Muscle of leg (tissue), 16 donors: ENCODE measurements at places on chromosomes 13 and 19. TPM values are rescaled to one million over a fixed set of nuclear protein-coding genes. Genes with fewer than 3 reads are reported as not detected.

DNA sequence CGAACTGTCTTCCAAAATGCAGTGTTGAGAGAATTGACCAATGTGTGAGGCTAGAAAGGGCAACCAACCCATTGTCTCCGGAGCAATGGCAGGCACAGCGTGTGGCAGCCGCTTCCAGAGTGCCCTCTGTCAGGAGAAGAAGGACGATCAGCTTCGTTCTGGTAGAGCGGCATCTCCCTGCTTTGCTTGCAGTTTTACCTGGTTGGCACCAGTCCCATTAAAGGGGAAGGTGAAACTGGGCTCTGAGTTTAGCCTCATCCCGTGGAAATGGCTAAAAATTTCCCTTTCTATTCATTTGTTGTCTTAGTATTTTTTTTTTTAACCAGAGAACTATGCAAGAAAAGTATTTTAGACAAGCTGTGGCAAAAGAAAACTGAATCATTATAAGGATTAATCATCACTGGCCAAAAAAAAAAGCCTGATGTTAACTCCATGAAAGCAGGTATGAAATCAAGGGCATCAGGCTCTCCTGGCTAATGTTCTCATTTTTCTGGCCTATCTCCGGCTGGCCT, 81.5 kb upstream of the SLC7A1 start:
- no peak for DNase-seq

GRCh38 chr19:15249972-15250639, 17.9 kb upstream of the EPHX3 start:
- peak; percentile 93 for DNase-seq

- no peak for DNase-seq
Observed at GRCh38 chr19:4541114-4541805, 1.4 kb upstream of the LRG1 start.

- DNase-seq = no peak
Observed at GRCh38 chr13:24821207-24821606, 57.2 kb downstream of the RNF17 start.

GRCh38 chr19:8149261-8150094, at the start of gene FBN3:
Gene FBN3 (minus strand): TSS chr19:8149592. CDS start chr19:8147480, 2,112 bp downstream.
- peak; percentile 27 for DNase-seq

GRCh38 chr13:107301724-107302374, 733.9 kb upstream of the ARGLU1 start:
- DNase-seq = no peak

DNA sequence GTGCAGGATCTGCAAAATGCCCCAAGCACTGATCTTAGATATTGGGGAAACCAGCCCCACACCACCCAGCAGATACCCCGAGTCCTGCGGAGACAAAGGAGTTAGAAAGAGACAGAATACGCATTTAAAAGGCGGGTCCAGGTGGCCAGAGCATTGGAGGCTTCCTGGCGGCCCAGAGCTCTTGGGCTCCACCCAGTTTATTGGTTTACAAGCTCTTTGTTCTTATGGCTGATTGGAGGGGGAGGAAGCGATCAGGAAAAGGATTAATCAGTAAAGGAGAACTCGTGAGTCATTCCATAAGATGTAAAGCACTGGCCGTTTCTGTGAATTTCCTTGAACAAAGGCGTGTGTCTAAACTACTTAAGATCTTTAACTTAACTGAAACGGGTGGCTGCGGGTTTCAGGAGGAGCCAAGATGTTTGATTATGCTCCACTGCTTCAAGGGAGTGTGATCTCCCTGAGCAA, 926 bp downstream of the ZNF587 start:
- DNase-seq = peak; percentile 21

DNA sequence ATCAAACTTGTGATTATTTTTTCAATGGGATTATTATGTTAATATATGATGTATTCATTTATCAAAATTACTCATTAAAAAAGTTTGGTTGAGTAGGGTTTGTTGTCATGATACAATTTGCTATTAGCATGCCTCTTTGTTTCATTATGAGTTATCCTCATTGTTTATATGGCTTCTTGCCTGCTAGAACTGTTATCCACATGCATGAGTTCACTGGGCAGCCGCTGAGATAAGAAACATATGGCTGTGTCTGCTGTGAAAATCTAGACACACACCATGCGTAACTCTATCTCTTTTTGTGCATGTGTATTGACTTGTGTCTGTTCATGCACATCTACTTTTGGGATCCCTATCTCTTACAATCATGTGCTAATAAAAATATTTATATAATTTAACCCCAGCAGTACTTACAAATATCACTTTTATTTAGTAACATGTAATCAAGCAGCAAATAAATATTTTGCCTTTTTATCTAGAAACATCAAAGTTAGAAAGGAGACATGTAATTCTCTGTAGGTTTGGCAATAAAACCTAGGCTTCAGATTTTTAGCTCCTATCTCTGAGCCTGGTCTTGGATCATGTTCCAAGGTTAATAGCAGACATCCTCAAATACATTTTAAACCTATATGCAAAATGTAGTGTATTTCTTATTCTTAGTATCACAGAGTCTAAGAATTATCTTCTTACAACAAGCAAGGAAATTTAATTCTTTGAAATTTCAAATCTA, 11.2 kb upstream of the KLF12 start:
- DNase-seq = peak; percentile 58

- DNase-seq = no peak
Observed at GRCh38 chr19:16569609-16570320, 2.5 kb downstream of the SLC35E1 start.

GRCh38 chr13:106318941-106319411, 216.5 kb downstream of the EFNB2 start:
- peak; percentile 5 for DNase-seq

DNA sequence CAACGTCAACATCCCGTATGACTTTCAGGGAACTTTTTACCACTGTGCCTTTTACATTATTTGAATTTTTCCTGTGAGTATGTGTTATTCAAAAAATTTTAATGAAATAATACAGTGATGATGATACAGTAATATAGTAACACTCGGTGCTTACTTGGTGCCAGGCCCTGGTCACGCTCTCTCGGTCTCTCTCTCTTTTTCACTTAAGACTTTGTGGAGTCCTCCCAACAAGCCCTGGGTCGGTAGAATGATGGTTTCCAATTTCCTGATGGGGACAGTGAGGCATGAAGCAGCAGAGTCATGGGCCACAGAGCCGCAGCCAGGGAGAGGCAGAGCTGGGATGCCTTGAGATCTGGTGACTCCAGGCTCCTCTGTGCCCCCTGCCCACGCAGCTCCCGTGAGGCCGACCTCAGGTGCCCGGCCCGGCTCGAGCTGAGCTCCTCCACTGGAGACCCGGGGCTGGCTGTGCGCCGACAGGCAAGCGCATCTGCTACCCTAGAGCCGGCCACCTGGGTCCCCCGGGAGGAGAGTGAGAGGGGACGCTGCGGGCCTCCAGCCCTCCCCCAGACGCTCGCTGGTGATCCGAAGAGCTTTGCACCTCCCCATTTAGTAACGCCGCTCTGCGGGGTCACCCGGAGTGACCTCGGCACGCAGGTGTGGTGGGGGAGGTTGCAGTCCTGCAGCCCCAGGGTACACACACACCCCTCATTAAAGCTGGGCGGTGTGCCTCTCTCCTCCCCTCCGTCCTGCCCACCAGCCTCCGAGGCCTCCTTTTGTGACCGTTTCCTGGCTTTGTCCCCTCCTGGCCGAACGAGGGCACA, 4.4 kb upstream of the SBK3 start:
- no peak for DNase-seq

GRCh38 chr19:13652810-13653590, 111.3 kb upstream of the MRI1 start:
- DNase-seq = no peak

GRCh38 chr13:32426191-32426989, 1.5 kb downstream of the N4BP2L1 start:
- peak; percentile 66 for DNase-seq

- peak; percentile 91 for DNase-seq
Observed at GRCh38 chr19:2602391-2603181, 99.9 kb downstream of the GNG7 start.

DNA sequence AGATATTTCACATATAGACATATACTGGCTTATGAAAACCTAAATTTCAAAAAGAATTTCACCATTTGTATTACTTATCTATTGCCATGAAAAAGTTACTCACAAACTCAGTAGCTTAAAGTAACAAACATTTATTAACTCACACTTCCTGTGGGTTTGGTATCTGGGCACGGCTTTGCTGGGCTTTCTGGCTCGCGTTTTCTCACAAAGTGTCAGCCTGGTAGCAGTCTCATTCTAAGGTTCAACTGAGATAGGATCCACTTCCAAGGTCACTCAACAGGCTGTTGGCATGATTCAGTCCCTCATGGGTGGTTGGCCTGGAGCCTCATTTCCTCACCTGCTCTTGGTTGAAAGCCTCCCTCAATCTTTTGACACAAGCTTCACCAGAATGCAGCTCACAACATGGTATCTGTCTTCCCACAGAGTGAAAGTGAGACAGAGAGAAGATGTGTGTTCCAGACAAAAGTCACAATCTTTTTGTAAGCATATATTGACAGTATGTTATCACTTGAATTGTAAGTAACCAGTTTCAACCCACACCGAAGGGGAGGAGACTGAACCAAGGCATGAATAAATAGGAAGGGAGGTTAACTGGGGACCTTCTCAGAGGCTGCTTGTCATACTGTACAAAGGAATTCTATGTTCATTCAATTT, 1065.8 kb upstream of the SPRY2 start:
- no peak for DNase-seq

GRCh38 chr19:42185277-42185676, 32.2 kb downstream of the DEDD2 start:
- peak; percentile 48 for DNase-seq

GRCh38 chr13:37473035-37473434, 125.5 kb downstream of the POSTN start:
- DNase-seq = no peak

DNA sequence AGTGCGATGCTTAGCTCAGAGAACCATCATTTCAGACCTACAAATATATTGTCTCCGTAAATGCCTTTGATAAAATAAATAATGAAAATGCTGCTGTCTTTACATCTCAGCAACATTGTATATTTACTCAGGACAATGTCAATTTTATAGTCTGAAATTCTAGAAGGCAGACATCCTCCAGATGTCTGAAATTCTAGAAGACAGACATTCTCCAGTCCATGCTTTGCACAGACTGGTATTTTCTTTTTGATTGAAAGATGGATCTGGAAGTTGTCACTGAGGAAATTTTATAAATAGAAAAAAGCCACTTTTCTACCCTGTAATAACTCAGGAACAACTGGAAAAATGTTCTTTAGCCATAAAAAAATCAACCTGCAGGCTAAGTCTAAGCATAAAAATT, 2293.3 kb downstream of the PCDH9 start:
- no peak for DNase-seq

DNA sequence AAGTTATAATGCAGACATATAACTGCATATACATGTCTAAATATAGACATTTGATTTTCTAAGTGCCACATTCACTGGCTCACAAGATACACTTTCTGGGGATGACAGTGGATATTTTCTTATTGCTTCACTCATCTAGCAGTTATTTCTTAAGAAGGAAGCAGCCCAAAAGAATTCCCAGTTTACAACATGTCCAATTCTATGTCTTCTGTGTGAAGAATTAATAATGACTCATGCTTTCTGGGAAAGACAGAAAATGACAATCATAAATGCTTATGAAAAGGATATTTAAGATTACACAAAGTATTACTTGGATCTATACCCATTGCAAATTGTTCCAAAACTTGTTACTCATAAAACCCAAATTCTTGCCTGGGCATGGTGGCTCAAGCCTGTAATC, 543.4 kb downstream of the SUCLA2 start:
- DNase-seq = no peak

GRCh38 chr13:39981056-39981455, 325.6 kb downstream of the COG6 start:
- DNase-seq = peak; percentile 81

GRCh38 chr13:40553356-40553755, 113.1 kb downstream of the FOXO1 start:
- no peak for DNase-seq

DNA sequence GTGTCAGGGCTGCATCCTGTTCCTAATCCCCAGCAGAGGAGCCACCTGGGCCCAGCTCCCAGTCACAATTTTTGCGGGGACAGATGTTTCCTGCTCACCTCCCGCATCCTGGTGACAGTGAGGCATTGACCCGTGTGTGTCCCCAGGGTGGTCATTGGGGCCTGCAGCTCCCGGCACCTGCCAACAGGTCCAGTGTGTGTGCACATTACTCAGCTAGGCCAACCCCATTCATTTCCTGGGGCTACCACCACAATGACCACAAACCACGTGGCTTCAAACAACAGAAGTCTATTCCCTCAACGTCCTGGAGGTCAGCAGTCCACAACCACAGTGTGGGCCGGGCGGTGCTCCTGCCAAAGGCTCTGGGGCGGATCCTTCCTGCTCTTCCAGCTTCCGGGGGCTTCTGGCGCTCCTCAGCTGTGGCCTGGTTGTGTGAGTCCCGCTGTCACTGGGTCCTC, 11.9 kb upstream of the F2RL3 start:
- no peak for DNase-seq

DNA sequence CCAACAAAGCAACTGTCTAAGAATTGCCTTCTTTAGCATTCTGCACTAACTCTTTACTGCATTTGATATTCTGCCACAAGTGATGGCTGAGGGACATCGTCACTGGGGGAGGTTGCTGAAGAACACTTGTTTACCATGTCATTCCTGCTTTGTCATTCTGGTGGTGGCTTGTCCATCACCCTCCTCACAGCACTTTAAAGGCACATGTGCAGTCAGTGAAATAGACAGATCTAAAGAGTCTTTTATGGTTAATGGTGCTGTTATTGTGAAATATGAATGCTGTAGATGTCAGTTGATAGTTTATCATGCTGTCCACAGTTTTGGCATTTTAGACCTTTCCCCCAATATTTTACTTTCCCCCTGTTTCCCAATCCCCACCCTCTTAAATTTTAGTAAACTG, 120.9 kb upstream of the TSC22D1 start:
- DNase-seq = no peak

- DNase-seq = no peak
Observed at GRCh38 chr13:93535251-93535650, 308.6 kb downstream of the GPC6 start.

DNA sequence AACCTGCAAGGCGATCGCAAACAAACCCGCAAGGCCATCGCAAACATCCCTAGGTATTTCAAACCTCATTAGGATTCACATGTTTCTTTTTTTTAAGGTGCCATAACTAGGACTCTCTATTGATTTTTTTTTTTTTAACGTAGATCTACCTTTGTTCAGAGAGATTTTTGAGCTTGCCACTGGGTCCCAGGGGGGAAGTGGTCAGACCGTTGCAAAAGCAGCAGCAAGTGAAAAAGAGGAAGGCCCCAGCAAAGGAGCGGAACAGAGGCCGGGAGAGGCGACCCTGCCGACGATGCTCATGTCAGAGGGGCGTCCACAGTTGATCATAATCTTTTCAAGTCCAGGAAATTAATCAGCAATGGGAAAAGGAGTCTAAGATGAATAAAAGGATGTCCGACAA, 32.7 kb upstream of the FLT1 start:
- DNase-seq = peak; percentile 35

Gene ANGPTL8
- 0.33 TPM for polyA plus RNA-seq

Gene PTPRH
- 2.1 TPM for polyA plus RNA-seq

Gene NAPSA
- 0.43 TPM for polyA plus RNA-seq

Gene MBD3L2
- not detected for polyA plus RNA-seq

Gene FAM124A
- 1.4 TPM for polyA plus RNA-seq

Gene OXGR1
- 0.38 TPM for polyA plus RNA-seq

Gene ELSPBP1
- not detected for polyA plus RNA-seq

Gene LIG4
- polyA plus RNA-seq = 8.9 TPM
